Mammary epithelial cell (primary cell): ENCODE measurements at places on chromosomes 12 and 14. TPM values are rescaled to one million over a fixed set of nuclear protein-coding genes. Genes with fewer than 3 reads are reported as not detected.

GRCh38 chr14:104976198-104977007 is 1.8 kb downstream of the AHNAK2 start:
- DNase-seq = peak; percentile 86

DNA sequence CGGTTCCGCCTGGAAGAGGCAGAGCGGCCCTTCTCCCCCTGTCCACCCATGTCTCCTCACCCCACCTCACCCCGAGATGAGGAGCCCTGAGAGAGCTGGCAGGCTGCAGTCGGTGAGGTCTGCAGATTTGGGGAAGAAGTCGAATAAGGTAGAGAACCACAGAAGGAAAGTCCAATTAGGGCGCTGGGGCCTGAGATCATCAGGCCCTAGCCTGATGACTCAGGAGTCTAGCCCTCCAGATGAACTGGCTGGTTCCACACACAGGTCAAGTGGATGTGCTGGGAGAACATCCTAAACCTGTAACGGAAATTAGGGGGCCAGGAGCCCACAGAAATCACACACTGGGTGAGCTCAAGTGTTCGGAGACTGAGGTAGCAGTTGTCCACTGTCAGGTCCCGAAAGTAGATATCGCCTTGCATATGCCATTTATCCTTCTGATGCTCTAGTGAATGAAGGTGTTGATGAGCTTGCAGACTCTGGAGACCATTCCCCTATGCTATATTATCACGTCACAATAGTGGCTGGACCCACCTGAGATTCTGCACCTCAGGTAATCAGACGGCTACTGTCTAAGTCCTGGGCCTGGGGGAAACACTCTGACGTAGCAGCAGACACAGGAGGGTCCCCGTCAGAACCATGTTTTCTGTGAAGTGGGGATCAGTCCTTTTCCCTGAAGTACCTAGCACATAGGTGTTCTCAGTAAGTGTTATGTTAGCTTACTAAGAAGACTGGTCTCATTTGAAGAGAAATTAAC is 886 bp upstream of the METTL17 start:
- no peak for DNase-seq

TRIP11 gene
- total RNA-seq = 38.8 TPM

FLRT2 gene
- 92.3 and 172 TPM in 2 replicates for total RNA-seq

PLXNC1 gene
- 3.2 TPM for total RNA-seq

- DNase-seq = peak; percentile 37
Observed at GRCh38 chr12:107921062-107921461, 146.6 kb downstream of the ASCL4 start.

NRIP2 gene
- total RNA-seq = not detected in 2 replicates

GRCh38 chr12:95870897-95871296 is 12.1 kb downstream of the SNRPF start:
- DNase-seq = no peak

GLRX5 gene
- 21.2 TPM for total RNA-seq

DNA sequence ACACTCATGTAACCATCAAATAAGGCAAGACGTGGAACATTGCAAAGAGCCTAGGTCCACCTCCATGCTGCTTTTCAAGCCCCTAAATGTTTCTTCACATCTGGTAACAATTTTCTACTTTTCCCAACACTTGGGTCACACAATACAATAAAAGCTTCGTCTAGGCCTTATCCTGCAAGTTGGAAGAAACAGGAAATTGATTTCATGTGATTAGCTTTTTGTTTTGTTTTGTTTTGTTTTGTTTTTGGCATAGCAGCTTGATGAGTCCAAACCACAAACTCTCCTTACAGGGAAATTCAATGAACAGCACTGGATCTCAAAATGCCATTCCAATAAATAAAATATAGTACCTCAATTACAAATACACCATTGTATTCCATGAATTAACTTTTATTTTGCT is 19.3 kb downstream of the TAS2R50 start:
- DNase-seq = peak; percentile 37

DEGS2 gene
- total RNA-seq = 0.13 and 0.87 TPM in 2 replicates

- no peak for DNase-seq
Observed at GRCh38 chr14:106619606-106620005, 1093.2 kb downstream of the TMEM121 start.

GRCh38 chr12:22738945-22739344 is 114.0 kb downstream of the ETNK1 start:
- peak; percentile 72 for DNase-seq

DNA sequence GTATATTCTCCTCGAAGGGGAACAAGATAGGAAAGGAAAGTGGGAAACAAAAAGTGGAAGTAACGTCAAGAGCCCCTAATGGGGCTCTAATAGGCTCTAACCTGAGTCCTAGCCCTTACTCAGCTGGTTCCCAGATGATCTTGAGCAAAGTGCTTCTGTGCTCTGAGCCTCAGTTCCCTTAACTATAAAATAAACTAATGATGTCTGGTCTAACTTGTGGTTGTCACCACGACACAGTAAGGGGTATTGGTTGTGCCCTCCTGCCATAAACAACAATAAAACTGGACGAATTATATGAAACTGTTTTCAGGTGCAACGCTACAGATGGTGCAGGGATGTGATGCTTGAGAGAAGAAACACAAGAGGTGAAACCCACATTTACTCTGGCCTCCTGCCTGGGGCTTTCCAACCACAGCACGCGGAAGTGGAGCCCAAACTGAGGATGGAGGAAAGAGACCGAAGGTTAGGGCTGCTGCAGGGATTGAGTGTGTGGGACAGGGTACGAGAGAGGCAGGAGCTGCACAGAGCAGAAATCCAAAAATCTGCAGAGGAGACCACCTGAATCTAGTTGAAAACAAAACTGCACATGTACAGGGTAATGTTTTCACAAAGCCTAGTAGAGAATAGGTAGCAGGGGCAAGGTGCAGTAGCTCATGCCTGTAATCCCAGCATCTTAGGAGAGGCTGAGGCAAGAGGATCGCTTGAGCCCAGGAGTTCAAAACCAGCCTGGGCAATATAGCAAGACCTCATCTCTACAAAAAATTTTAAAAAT is 45.6 kb upstream of the BCL2L14 start:
- DNase-seq = no peak

GRCh38 chr12:8891976-8892375 is 22.3 kb upstream of the PHC1 start:
- DNase-seq = no peak

DNA sequence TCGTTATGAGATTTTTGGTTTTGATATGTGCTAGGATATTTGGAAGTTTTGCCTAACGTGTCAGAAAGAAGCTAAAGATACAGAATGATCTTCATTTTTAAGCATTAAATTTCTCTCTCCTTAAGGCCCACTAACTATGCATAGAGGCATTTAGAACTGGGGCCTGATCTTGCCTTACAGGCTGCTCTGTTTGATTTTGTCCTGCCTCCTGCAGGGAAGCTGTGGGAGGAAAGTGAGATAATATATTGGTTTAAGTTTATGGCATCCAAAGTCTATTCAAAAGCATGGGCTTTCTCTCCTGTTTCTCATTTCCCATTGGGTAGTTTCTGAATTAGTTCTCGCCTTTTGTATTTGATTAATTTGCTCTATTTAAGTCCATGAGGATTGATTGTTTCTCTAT is 250.3 kb upstream of the FBXO33 start:
- DNase-seq = no peak

DNA sequence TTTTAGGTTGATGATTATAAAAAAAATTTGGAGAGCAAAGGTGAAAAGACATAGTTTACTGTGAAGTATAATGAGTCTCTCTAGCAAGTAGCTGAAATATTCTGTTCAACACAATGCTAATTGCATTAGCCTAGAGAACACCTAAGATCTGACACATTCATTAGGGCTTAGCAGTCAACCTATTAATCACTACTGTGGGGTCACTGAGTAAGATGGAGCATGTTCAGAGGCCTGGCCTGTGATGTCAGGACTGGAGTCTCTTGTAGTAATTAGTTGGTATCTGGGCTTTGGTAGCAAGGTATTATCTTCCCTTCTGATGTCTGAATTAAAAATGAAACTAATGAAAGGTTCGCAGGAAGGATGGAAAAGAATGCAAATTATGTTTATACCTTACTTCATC is 112.7 kb downstream of the SLC16A7 start:
- DNase-seq = peak; percentile 30

DNA sequence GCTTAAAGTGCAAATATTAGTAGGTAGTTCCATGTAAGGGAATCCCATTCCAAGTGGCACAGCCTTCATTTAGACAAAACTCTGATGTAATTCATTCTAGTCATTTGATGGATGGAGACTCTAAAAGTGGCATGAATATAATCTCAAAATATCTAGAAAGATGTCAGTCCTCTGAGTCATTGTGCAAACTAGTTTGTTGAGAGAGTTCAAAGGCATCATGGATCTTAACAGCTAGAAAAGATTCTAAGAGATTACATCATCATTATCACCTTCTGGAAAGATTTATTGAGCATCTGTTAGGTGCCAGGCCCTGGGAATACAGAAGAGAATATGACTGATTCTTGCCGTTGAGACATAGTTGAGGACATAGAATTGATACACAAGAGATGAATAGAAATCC is 30.7 kb downstream of the CRADD start:
- DNase-seq = peak; percentile 61

DNA sequence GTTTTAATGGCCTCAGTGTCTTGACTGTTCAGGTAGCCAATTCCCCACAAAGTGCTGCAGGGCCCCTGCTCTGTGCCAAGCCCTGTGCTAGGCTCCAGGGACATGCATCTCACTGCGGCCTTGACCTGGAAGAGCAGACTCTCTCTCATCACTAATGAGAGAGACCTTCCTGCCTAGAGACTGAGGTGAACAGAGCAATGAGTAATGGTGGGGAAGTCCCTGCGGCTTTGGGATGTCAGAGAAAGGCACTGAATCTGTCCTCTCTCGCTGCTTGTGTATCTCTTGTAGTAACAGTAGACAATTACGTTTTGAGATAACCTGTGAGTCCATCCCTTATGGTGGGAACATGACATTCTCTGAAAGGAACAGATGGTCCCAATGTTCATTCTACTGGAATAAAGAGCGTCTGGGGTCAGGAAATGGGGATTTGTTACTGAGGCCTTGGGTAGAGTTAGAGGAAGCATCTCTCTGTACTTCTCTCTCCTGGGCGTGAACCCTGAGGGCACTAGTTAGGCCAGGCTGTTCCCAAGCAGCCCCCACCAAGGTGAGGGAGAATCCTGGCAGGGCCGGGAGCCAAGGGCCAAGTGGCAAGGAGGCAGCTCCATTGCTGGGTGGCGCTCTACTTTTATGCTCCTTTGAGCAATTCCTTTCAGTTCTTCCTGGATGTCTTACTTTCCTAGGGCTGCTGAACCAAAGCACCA is 13.5 kb downstream of the NFATC4 start:
- DNase-seq = no peak

CLEC14A gene
- not detected for total RNA-seq

DNA sequence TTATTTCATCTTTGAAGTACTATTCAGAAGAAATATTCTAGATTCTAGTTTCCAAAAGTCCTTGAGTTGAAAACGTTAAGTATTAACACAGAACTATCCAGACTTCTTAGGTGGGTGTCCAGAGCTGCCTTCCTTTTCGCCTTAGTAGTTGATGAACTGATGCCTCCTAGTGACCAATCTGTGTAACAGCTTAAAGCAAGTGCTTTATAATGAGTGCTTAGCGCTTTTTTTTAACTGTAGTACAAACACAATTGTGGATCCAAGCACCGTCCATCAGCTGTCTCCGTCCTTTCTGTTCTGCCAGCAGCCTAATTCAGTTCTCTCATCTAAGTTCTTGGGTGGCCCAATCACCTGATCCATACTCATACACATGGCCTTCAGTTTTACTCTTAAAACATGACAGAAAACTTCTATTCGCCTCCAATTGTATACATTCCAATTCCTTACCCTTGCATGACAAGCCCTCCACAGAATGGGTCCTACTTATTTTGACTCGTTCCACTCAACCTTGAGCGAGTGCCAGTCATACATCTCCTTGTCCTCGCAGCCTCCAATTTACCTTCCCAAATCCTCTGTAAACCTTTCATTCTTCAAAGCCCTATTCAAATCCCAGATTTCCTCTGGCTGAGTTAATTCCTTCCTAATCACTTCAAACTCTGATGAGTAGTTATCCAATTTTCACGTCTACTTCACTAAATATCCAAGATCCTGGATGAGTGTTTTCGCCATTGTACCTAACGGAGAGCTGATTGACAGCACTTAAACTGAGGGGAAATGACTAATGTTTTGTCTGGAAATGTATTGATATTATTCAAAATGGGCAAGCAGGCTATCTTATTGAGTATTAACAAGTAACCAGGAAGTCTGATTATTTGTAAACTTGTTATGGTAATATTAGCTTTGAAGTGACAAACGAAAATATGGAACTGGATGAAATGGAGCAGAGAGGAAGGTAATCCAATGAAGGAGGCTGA is 5.8 kb upstream of the PHLDA1 start:
- peak; percentile 70 for DNase-seq

GRCh38 chr12:71504476-71504875 is 64.9 kb downstream of the LGR5 start:
- no peak for DNase-seq

AQP6 gene
- total RNA-seq = not detected

GABARAPL1 gene
- 55.0 TPM for total RNA-seq

DNA sequence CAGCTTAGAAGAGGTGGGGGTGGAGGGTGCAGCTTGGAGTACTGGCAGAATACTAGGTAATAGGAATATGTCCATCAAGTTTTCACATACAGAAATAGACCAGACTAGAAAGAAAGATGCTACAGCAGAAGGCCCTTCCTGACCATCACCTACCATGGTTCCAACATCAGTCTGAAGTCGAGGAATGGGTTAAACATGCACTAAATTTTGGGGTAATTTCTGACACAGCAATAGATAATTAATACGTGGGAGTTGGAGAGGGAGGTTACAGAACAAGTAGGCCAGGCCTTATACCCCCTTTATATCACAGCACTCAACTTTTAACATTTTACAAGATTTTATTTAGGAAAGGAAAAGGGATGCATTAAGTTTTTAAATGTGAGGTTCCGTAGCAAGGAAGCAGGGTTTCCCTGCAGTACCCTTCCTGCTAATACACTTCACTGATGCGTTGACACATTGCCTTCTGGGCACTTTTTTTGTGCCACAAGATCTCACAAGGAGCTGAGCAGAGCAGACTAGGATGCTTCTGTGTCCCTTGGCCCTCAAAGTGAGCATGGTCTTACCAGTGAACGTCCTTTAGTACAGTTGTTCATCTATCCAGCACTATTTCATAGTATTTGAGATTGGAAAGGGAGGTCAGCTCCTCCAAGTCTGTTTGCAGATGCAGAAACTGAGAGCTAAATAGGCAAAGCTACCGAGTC is 50.8 kb downstream of the EID3 start:
- DNase-seq = no peak

MYH6 gene
- not detected in 2 replicates for total RNA-seq

GRCh38 chr14:33899723-33900341 is 51.0 kb downstream of the EGLN3 start:
- DNase-seq = no peak

DNA sequence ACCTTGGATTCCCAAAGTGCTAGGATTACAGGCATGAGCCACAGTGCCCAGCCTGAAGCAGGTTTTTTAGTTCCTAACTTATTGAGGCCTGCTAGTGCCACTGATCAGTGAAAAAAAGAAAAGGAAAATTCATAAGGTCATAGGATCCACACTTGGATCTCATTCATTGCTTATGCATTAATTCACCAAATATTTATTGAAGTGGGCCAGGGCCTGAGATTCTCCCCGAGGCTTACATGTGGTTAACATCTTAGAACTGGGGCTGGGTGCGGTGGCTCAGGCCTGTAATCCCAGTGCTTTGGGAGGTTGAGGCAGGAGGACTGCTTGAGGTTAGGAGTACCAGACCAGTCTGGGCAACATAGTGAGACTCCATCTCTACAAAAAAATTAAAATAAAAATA is 29.5 kb upstream of the MAP1LC3B2 start:
- DNase-seq = no peak
